ENCODE measurements at places on chromosomes 5 and 9.
A peak's percentile ranks its signal among the peaks of the same experiment; 100 is the strongest.

- DNase-seq: no peak
Measured at GRCh38 chr9:38025166-38025565, 43.9 kb downstream of the SHB start.

DNA sequence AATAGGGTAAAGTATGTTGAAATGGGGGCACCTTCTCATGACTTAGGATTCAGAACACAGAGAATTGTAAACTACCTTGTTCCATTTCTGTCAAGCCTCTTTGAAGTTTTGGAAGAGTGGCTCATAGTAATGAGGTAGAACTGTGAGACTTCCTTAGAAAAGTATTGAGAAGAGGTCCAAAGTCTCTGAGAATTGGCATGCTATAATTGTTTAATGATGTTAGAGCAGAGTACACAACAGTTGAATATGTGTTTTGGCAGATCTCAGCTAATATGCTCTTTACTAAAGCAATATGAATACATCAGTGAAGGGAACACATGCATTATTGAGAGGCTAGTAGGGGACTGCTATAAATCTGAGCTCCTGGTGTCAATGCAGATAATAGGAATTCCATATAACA, 579.4 kb upstream of the RIOK2 start:
- no peak for DNase-seq

DNA sequence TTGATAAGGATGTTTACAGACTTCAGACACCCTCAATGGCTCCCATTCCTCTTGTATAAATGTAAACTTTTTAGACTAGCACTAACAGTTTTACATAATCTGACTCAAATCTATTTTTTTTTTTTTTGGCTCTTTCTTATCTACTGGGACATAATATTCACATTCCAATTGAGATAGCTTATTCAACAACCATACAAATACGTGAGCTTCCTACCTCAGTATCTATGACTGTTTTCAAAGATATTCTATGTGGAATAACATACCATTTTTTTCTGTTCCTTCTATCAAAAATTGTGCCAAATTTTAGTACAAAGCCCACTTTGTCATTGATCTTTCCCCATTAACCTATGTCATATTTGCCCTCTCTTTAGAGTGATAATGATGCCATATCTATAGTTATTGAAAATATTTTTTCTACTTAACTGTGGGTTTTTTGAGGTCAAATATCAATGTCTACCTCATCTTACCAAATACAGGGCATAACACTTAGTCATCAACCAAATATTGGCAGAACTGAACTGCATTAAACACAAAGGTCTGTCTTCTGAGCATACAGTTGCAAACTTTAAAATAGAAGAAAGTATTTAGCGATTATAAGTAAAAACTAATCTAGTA, 482.6 kb downstream of the PTPRD start:
- DNase-seq: no peak

GRCh38 chr9:95085036-95085770, 232.3 kb downstream of the FANCC start:
- DNase-seq: no peak

DNA sequence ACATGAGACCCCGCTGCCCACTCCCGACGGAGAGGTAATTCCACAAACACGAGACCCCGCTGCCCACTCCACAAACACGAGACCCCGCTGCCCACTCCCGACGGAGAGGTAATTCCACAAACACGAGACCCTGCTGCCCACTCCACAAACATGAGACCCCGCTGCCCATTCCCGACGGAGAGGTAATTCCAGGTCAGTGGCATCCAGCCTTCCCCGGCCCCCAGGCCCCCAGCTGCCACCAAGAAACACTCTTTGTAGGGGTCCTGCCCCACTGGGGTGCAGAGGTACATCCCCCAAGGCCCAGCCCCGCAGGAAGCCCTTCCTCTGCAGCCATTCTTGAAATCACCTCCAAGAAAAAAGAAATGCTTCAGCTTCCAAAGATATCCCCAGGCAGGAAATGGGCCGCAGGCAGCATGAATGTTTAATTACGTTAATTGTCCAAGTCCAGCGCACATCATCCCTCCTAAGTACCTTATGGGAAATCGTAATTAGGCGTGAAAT, 115.9 kb downstream of the ADAMTS2 start:
- no peak for DNase-seq

DNA sequence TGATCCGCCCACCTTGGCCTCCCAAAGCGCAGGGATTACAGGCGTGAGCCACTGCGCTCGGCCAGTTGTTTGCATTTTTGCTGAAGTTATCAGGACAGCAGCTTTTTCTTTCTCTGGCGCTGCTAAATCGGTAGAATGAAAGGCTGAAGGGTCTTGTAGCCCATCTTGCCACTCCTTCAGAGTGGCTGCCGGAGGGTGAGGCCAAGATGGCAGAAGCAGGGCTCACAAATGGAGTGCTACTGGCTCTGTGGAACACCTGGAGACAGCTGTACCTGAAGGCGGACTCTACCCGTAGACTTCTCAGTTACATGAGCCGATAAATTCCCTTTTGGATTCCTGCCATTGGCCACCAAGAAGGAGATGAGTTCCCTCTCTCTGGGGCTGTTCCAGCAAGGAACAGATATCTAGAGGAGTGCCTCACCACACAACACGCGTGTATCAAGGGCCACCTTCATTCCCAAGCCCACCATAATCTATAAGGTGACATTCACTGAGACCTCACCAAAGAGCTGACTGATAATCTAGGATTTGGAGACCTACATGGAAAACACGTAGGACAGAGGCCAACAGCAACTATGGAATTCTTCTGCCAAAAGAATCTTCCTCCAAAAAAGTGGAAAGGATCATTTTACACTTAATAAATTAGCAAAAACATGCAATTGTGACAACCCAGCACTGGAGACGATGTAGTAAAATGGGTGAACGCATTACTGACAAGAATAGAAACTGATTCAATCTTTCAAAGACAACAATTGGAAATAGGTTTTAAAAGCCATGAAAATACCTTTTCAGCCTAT, 21.8 kb downstream of the STK10 start:
- no peak for DNase-seq

DNA sequence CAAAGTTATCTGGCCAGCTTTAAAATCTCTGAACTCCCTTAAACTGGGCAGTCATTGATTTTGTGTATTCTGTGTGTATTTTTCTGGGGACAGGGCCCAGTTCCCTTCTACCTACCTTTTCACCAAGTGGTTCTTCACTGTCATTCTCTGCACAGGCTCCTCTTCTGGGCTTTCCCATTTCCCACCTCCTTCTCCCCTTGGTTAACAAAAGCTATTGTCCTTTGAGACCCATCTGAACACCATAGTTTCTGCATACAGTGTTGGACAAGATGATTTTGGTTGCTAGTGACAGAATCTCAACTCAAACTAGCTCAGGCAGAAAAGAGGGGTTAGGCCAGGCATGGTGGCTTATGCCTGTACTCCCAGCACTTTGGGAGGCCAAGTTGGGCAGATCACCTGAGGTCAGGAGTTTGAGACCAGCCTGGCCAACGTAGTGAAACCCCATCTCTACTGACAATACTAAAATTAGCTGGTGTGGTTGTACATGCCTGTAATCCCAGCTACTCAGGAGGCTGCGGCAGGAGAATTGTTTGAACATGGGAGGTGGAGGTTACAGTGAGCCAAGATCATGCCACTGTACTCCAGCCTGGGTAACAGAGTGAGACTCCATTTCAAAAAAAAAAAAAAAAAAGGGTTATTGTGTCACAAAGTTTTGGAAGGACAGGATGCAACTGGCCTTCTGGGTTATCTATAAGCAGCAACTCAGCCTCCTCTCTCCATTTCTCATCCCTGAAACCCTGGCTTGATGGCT, 31.0 kb upstream of the ANKRD34B start:
- no peak for DNase-seq

- DNase-seq: peak; percentile 69
Measured at GRCh38 chr5:16983022-16983639, 47.0 kb upstream of the MYO10 start.

DNA sequence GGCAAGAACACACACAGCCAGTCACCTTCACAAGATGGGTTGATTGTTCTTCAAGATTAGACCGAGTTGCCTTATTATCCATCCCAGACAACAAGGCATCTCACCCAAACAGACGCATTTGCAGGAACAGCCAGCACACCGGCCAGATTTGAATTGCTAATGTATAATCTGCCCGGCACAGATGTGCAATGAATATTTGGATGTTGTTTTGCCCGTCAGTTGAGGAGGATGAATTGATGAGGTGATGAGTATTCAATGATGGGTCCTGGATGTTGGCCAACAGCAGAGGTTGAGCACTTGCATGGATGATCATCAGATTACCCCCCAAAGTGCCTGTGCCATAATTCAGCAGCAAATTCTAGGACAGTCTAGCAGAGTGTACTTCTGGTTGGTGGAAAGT, 20.1 kb downstream of the ALG2 start:
- DNase-seq: no peak

DNA sequence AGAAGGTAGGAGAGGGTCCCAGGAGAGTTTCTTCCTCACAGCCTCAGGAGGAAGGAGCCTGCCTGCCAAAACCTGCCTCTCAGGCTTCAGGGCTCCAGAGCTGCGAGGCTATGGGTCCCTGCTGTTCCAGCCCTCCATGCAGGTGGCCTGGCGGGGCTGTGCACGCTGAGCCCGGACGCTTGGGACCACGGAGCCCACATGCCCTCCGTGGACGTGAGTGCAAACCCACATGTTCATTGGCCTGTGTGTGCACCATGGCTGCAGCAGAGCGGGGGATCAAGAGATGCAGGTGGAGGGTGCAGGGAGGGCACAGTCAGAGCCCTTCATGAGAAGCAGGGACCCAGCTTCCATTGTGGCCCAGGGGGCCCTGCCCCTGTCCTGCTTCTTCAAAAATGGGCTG, 287.3 kb downstream of the IRX2 start:
- DNase-seq: no peak

DNA sequence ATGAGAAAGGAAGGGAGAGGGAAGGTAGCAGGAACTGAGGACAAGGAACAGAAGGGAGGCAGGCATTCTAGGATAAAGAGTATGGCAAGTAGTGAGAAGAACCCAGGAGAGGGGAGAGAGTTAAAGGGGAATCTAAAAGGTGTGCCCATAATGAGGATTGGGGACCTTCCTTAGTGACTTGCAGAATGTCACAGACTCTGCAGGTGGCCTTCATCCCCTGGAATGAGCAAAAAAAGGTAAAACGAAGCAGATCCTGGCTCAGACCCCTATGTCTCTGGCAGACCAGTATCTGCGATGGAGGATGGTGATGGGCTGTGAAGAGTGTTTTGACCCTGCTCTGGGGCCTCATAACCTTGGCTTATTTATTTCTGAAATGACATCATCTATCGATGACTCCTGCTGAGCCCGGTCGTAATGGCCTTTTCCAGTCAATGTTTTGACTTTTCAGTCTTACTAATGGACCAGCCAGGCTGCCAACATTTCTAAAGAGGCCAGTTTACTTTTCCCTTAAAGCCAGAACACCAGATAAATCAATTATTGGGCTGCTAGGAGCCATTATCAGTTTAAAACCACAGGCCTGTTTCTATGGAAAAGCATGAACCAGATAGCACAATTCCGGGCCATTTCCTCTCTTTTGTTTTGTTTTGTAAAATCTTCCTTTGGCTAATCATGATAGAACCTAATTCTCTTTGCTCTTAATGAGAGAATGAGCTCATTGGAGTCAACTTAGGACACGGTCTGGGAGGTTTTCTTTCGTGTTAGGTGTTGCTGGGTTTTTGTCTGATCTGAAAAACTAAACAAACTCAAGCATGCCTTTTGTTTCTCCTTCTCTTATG, 3.1 kb downstream of the TMOD1 start:
- DNase-seq: peak; percentile 8

DNA sequence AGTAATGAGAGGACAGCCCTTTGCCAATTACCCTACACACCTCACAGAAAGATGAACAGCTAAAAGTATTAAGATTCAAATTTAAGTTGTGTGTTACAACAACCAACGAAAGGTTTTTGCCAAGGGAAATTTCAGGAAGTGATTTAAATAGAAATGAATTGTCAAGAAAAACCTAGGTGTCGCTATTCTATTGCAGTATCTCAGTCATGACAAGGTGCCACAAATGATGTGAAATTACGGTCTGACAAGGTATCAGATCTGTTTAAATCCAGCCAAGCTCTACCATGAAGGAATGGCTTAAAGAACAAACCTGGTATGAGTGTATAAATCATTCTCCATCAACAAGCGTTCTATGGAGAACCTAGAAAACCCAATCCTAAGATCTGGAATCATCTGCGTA, 189.7 kb downstream of the ATPSCKMT start:
- no peak for DNase-seq

- peak; percentile 98 for DNase-seq
Measured at GRCh38 chr5:159850160-159850559, 66.1 kb upstream of the ADRA1B start.
